ENCODE measurements at places on chromosomes 1 and 21. TPM values are rescaled to one million over a fixed set of nuclear protein-coding genes. Genes with fewer than 3 reads are reported as not detected.

DNA sequence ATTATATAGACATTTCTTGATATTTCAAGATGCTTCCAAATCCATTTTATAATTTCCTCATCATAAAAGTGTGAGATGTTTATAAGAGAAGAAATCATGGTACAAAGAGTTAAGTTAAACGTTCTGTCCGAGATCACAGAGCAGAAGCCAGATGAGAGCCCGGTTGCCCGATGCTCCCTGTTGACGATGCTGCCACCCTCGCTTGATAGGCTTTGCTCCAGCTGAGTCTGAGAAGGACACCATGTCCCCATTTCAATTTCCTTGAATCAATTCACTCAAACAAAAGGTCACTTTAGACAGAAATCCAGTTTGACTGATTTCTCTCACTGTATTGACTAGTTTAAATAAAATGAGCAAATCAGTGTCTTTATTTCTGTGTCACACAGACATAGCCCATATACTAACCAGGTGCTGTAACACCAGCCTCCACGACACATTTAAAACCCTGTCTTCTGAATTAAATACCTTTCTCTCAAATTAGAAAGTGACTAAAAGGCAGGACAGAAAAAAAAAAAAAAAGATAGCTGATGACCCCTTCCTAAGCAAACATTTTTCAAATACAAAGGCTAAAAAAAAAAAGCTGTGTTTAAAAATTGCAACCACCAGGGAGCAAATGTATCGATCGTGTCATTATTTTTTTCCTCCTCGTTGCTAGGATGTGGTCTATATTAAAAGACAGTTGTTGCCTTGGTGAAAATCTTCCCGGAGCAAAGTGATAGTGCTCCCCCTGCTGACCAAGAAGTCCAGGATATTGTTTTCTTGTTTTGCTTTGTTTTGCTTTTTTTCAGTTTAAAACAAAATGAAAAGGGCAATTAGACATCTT, 35.2 kb downstream of the DNASE2B start:
- DNase-seq = peak; percentile 31

GRCh38 chr1:11873395-11874257, 14.9 kb upstream of the NPPB start:
- DNase-seq = no peak

GRCh38 chr1:205061665-205062069, 18.7 kb downstream of the CNTN2 start:
- peak; percentile 23 for DNase-seq

- DNase-seq = peak; percentile 45
Measured at GRCh38 chr1:46401964-46402626, 8.0 kb downstream of the FAAH start.

DNA sequence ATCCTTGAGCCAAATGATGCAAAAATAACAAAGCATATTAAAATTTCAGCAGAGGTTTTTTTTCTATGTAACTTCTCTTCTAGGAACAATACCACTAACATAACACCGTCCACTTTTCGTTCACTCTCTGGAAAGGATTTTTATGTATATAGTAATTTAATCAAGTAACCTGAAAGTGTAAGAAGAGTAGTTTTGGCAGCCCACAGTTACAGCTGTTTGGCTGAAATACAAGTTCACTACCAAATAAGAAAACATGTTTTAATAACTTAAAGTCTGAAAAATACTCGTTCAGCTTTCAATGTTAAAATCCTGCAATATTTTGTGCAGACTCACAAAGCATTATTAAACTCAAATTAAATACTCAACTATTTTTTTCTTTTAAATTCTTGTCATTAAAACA, 896.8 kb upstream of the ADGRL4 start:
- no peak for DNase-seq

DNA sequence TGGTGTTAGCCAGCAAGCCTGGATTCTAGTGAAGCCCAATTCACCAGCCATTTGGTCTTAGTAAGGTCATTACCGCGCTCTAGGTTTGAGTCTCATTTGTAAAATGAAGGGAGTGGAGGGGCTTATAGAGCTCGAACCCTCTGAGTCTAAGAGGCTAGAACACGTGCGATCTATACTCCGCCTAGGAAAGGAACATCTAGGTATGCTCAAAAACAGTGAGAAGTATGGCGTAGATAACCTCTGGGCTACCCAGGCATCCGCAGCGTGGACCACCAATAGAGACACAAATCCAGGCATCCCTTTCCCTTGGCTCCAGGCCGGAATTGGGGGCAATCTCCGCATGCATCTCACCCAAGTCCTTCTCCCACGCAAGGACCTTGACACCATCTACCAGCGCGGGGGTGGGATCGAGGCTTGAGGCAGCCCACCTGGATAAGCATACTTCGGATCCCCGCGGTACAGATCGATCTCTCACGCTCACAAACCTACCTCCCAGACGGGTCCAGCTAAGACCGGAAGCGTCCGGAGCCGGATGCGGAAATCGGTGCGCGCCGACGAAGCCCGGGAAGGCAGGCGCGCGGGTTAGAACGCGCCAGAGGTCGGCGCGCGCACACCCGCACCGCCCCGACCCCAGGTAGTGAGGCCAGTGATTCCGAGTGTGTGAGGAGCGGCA, at the start of gene METTL25B:
TSS of gene METTL25B (plus strand) at position 544 of the 673 bp plus-strand sequence. CDS start 636 bp downstream, outside the sequence.
- DNase-seq = no peak

DNA sequence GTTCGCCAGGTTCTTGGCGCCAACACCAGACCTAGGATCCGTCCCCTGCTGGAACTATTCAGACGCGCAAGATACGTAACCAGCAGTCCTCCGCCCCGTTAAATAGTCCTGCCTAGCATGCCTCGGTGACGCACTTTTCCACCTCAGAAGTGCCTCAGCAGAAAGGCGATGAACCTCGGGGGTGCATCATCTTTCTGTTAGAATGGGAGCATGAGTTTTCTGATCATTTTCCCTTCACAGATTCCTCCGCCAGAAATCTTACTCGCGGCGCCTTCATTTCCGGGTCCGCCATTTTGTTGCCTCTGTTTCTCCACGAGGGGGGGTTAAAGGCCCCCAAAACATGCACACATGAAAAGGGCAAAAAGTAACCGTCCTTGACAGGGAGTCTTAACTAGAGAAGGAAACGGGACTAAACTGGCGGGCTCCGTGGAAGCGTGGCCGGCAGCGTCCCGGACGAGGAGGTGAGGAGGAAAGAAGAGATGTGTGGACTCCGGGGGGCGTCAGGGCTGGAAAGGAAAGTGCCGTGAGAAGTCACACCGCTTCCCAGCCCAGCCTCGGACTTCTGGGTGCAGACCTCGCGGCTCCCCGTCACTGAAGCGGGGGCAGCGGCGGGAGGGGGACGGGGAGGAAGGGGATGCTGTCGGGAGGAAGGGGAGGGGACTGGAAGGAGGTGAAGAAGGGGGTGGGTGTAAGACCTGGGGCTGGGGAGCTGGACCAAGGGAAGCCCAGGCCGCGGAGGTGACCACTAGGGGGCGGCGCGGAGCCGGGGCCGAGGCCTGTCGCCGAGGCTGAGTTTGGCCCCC, at the start of gene GABPB2:
TSS of gene GABPB2 (plus strand) at position 288 of the 803 bp plus-strand sequence. CDS start 17,429 bp downstream, outside the sequence.
- peak; percentile 54 for DNase-seq

DNA sequence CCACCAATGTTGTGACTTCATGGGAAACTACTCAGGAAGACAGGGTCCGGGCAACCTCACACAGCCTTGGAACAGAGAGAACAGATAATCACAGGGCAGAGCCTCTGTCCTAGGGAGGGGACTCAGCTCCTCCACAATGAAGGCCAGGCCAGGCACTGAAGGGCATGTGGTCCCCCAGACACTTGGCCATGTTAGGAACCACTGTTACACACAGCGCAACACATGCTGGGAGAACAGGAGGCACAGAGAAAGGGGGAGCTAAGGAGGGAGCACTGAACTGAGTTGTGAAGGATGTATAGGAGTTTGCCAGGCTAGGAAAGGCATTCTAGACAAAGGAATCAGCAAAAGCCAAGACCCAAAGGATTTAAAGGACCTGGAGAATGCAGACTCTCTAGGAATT, 127.6 kb downstream of the DMRTB1 start:
- no peak for DNase-seq

The NUDT4B gene
- total RNA-seq = 25.3 TPM

The SLC26A9 gene
- total RNA-seq = not detected

The KRTAP6-2 gene
- total RNA-seq = not detected

The GPR25 gene
- not detected for total RNA-seq

The LRRC47 gene
- 49.5 TPM for total RNA-seq
